Upper lobe of left lung (tissue), 6 donors: ENCODE measurements at places on chromosomes 11 and 22.

- no peak for DNase-seq
- H3K4me1 ChIP-seq: peaks cover 12% of the 10 kb centered on the region
- H3K27me3 ChIP-seq: peaks cover 2% of the 10 kb centered on the region
- peak overlapping the region; percentile 40 for H3K4me3 ChIP-seq
These were observed 22.8 kb downstream of the PIM3 start for GRCh38 chr22:49983148-49984042.

- H3K27me3 ChIP-seq: no peaks in the 10 kb centered on the region
- no peak overlapping the region for H3K27ac ChIP-seq
- no peak for DNase-seq
These were observed 73.8 kb downstream of the FAM76B start for GRCh38 chr11:95715777-95716241.

DNA sequence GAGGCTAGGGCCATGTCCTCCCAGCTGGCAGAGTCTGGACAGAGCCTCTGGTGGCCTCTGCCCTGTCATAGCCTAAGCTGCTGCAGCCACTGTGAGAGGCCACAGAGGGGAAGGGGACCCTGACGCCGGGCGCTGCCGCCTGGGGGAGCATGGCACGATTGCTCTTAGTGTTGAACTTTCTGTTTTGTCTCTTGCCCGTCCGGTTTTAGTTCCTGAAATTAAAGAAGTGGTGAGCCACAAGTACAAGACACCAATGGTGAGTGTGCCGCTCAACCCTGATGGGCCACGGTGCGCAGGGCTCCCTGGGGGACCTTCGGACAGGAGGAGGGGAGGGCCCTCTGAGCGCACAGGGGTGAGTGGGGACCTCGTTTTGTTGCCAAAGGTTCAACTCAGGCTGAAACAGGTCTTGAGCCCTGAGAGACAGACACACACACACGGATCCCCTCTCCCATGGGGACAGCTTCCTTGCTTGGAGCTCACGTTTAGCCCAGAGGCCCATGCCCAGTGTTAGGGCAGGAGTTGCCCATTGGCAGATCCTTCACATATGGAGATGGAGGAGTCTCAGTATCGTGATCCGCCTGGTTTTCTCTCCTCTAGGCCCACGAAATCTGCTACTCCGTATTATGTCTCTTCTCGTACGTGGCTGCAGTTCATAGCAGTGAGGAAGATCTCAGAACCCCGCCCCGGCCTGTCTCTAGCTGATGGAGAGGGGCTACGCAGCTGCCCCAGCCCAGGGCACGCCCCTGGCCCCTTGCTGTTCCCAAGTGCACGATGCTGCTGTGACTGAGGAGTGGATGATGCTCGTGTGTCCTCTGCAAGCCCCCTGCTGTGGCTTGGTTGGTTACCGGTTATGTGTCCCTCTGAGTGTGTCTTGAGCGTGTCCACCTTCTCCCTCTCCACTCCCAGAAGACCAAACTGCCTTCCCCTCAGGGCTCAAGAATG is 23.8 kb downstream of the MYBPC3 start:
- peaks cover 32% of the 10 kb centered on the region for H3K36me3 ChIP-seq
- DNase-seq: no peak
- no peaks in the 10 kb centered on the region for H3K4me1 ChIP-seq

DNA sequence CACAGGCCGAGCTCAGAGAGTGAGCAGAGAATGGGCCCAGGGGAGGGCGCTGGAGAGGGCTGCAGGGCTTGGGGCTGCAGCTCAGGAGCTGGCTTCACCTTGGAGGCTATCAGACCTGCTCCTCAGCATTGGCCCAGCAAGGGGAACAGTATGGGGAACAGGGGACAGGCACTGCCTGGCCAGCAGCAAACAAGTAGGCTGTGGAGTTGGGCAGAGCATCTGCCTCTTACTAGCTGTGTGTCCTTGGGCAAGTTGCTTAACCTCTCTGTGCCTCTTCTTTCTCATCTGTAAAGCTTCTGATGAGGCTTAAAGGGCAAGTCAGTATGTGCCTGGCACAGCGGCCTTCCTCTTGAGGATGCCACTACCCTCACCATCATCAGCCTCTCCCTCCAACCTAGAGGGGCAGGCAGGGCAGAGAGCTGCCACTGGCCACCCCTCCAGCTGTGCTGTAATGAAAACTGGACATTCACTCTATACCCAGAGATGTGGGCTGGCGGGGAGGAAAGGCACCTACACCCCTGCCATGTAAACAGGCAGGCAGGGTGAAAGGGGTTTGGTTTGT is 7.5 kb upstream of the CDKN1C start:
- no peaks in the 10 kb centered on the region for H3K27me3 ChIP-seq
- peak overlapping the region; percentile 39 for H3K4me3 ChIP-seq
- H3K27ac ChIP-seq: peak overlapping the region; percentile 85
- H3K36me3 ChIP-seq: no peaks in the 10 kb centered on the region
- H3K4me1 ChIP-seq: peaks cover 25% of the 10 kb centered on the region
- peak; percentile 64 for DNase-seq

DNA sequence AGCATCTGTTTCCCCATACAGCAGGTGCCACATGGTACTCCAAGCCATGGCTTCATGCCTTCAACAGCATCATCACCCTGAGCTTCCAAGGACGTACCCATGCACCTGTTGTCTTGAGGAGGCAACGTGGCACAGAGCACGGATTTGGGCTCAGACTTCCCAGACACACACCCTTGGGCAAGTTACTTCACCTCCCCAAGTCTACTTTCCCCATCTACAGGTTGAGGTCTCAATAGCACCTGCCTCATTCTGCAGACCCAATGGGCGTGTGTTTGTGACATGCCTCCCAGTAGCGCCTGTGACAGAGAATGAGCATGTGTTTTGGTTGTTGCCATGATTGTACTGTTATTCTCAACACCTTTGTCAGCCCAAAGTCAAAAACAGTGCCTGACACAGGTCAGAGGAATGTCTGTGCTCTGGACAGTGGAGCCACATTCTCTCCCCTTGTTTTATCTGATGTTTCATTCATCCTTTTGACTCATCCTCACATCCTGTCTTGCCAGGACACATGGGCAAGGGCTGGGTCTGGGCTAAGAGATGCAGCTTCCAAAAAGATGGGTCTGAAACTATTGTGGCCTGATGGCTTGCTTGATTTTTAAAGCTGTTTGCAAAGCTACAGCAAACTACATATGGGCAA is 53.4 kb upstream of the CCND1 start:
- H3K4me3 ChIP-seq: no peak overlapping the region
- no peaks in the 10 kb centered on the region for H3K4me1 ChIP-seq
- H3K27ac ChIP-seq: no peak overlapping the region
- DNase-seq: no peak
- H3K36me3 ChIP-seq: no peaks in the 10 kb centered on the region
- no peaks in the 10 kb centered on the region for H3K27me3 ChIP-seq

GRCh38 chr22:40701274-40701673 is 22.0 kb downstream of the MCHR1 start:
- no peaks in the 10 kb centered on the region for H3K36me3 ChIP-seq
- no peaks in the 10 kb centered on the region for H3K4me1 ChIP-seq
- no peak overlapping the region for H3K27ac ChIP-seq
- no peak for DNase-seq
- H3K27me3 ChIP-seq: no peaks in the 10 kb centered on the region
- H3K4me3 ChIP-seq: no peak overlapping the region

DNA sequence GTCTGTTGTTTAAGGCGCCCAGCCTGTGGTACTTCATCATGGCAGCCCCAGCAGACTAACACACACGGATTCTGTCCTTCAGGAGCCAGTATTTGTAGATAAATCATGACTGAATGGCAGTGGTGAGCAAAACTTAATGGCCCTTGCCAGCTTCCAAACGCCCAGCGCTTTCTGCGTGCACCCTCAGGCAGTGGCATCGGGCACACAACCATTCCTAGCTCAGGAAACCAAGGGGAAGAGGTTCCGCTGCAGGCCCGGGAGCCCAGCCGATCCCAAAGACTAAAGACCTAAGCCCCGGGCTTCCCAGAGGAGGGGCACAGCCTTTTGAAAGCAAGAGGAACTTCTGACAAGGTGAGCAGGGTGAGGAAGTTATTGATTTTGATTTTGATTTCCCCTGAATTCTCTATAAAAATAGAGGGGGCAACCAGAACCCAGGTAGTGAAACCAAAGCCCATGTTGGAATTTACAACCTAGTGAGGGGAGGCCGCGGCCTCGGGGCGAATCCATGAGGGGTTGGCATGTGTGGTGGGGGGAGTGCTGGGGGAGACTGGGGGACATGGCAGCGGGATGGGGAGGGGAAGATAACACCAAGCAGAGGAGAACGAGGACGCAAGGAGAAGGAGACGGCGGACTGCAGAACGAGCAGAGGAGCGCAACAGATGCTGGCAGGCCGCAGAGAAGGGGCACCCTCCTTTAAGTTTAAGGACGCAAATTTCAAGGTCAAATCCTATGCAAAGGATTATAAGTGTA is 79.9 kb upstream of the SEPTIN5 start:
- DNase-seq: no peak
- no peak overlapping the region for H3K4me3 ChIP-seq
- H3K36me3 ChIP-seq: no peaks in the 10 kb centered on the region
- H3K27me3 ChIP-seq: no peaks in the 10 kb centered on the region
- no peaks in the 10 kb centered on the region for H3K4me1 ChIP-seq

- no peak overlapping the region for H3K27ac ChIP-seq
- H3K27me3 ChIP-seq: no peaks in the 10 kb centered on the region
- DNase-seq: peak; percentile 29
- no peaks in the 10 kb centered on the region for H3K36me3 ChIP-seq
- peaks cover 43% of the 10 kb centered on the region for H3K4me1 ChIP-seq
- no peak overlapping the region for H3K4me3 ChIP-seq
These were observed 37.3 kb downstream of the OSBPL5 start for GRCh38 chr11:3127706-3128355.

DNA sequence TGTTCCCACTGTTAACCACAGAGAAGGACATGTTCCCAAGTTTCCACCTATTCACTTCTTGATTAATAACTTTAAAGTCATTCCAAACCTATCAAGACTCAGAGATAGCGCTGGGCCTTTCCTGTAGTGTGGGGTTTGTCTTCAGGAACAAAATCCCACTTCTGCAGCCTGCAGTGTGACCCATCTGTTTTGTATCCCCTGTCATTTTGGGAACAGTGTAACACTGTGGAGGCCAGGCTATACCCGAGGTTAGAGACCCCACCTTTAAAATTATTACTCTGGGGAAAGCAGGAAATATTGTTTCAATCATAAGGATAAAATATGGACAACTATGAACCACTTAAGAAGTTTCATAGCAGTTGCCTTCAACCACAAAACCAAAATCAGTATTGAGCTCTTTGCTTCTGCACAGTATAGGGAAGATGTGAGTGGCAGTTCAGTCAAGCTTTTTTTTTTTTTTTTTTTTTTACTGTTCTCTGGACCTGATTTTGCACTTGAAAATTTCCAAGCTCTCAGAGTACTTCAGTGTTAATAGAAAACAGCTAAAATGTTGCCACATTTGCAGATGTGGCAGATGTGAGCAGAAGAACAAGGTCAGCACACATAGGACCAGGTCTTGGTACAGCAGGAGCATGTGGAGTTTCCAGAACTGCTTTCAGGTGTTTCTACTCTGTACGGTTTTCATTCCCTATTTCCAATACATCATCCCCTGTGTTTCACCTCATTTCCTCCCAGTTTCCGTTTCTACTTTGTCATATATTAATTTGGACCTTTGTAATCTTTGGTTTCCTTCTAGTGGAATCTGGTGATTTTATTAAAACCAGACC is 121.5 kb downstream of the MAML2 start:
- H3K27me3 ChIP-seq: no peaks in the 10 kb centered on the region
- H3K4me1 ChIP-seq: peaks cover 38% of the 10 kb centered on the region
- DNase-seq: no peak

- H3K36me3 ChIP-seq: no peaks in the 10 kb centered on the region
- no peak overlapping the region for H3K4me3 ChIP-seq
- no peak for DNase-seq
- H3K27ac ChIP-seq: no peak overlapping the region
These were observed 164.8 kb upstream of the BDNF start for GRCh38 chr11:27865105-27865504.

DNA sequence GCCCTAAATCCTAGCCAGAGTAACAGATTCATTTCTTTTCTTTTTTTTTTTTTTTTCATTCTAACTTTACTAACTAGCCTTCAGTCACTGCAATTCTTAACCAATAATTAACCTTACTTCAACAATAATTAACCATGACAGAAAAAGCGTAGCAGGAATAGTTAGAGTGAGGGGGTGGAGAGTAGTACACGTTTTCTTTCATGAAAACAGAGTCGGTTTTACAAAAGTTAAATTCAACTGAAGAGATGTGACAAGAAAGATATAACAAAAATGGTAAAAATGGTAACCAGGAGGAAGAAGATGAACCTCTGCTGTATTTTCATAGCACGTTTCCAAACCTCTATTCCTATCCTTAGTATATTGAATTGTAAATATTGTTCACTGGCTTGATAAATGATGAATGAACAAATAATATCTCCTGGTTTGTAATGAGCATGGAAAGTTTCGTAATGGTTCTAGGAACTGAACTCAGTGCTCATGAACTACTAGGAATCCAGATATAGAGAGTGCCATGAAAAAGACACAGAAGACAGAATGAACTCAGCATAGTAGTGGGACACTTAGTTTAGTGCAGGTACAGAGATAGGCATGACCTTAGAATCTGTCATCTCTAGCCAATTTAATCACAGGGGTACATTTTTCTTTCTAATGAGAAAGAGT is 116.5 kb upstream of the ANO5 start:
- no peak overlapping the region for H3K27ac ChIP-seq
- no peaks in the 10 kb centered on the region for H3K36me3 ChIP-seq
- no peak overlapping the region for H3K4me3 ChIP-seq
- DNase-seq: no peak
- no peaks in the 10 kb centered on the region for H3K27me3 ChIP-seq

- H3K36me3 ChIP-seq: no peaks in the 10 kb centered on the region
- peak; percentile 3 for DNase-seq
- H3K4me1 ChIP-seq: no peaks in the 10 kb centered on the region
- H3K4me3 ChIP-seq: no peak overlapping the region
- no peak overlapping the region for H3K27ac ChIP-seq
These were observed 161.8 kb downstream of the IGLL1 start for GRCh38 chr22:23418159-23418788.

DNA sequence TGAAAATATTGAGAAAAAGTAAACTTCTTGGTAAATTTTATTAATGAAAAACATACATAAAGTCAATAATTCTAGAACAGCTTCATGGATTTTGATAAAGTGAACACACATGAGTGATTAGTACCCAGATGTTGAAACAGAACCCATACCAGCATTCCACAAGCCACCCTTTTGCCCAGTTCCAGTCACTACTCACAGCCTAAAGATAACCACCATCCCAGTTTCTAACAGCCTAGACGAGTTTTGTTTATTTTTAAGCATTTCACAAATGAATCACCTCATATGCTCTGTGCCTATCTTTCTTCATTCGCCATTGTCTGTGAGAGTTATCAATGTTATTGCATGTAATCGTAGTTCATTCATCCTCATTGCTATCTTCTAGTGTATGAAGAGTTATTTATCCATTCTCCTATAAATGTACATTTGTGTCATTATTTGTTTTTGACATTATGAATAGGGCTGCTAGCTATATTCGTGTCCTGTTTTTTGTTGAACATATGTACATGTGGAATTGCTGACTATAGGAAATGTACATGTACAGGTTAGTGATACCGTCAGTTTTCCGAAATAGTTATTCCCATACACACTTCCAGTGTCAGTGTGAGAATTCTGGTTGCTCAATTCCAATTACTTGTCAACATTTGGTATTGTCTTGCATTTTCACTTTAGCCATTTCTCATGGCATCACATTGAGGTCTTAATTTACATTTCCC is 44.5 kb upstream of the TEAD1 start:
- no peaks in the 10 kb centered on the region for H3K4me1 ChIP-seq
- no peak for DNase-seq
- no peaks in the 10 kb centered on the region for H3K36me3 ChIP-seq
- H3K4me3 ChIP-seq: no peak overlapping the region
- no peaks in the 10 kb centered on the region for H3K27me3 ChIP-seq
- no peak overlapping the region for H3K27ac ChIP-seq

GRCh38 chr11:47251751-47252150 is 3.1 kb upstream of the ACP2 start:
- peaks cover 51% of the 10 kb centered on the region for H3K4me1 ChIP-seq
- H3K27ac ChIP-seq: no peak overlapping the region
- H3K36me3 ChIP-seq: no peaks in the 10 kb centered on the region
- H3K4me3 ChIP-seq: no peak overlapping the region
